ENCODE measurements at places on chromosomes 7 and 10.

DNA sequence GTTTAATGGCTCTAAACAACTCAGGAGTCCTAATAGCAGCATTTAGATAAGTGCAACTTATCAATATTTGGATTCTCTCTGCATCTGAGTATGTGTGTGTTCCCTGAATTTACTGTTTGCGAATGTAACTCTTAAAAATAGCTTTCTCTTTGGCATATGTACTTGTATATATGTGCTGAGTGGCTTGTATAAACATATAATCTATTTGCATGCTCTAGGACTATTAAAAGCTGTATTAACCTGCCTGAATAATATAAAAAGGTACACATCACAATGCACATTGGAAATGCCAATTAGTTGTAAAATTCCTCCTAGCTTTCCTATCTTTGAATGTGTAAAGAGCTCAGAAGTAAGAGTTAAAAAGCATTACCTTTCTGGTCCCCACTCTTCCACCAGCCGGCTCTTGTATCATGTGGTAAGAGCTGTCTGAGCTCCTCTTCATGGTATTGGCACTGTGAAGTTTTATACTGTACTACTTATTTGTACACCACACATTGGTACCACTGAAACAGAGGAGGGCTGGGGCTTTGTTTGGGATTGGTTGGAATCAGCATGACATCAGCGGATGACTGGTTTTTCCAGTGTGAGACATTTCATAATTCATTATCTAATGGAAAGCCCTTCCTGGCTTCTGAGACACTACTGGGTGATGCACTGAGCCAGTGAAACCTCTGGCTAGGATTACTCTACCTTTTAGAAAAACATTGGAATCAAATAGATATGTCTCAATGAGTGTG, at the start of gene INHBA:
Gene INHBA, minus strand, starts transcription at position 456 of the 737 bp plus-strand sequence. CDS start 2,716 bp downstream, outside the sequence.
- DNase-seq = peak; percentile 50

DNA sequence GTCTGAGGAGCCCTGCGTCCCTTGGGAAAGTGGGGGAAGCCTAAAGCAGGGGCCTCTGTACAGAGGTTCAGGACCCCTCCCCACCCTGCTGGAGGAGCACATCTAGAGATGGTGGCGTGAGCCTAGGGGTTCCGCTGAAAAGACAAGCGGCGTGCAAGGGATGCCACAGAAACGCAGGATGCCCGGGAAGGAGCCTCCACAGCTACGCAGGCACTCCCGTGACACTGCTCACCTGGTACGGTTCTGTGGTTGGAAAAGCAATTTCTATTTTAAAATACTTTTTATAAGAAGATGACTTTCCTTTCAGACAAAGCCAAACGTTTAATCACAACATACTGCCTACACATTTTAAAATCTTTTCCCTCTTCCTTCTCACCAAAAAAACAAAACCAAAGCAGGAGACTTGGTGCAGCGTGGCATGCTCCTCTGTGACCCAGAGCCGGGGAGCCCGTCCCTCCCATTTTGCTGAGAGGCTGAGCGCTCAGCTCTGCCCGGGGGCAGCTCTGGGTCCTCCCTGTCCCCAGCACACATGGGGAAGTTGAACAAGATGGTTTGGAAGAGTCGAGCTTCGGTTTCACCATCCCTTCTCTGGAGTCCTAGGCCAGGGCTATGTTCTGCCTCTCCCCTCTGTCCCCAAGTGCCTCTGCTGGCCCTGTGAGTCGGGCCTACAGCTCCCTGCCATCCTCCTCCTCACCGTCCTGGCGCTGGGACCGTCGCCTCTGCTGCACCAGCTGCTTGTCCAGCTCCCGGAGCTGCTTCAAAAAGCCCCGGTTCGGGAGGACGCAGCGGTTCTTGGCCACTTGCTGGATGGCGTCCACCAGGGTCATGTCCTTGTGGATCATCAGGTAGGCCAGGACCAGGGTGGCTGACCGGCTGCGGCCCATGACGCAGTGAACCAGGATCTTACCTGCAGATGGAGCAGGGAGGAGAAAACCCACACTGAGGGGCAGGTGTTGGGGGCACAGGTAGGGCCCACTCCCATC, 74.0 kb upstream of the SAMD8 start:
- no peak for DNase-seq

- DNase-seq = no peak
These were observed 1.9 kb upstream of the CCL24 start for GRCh38 chr7:75815418-75816064.

DNA sequence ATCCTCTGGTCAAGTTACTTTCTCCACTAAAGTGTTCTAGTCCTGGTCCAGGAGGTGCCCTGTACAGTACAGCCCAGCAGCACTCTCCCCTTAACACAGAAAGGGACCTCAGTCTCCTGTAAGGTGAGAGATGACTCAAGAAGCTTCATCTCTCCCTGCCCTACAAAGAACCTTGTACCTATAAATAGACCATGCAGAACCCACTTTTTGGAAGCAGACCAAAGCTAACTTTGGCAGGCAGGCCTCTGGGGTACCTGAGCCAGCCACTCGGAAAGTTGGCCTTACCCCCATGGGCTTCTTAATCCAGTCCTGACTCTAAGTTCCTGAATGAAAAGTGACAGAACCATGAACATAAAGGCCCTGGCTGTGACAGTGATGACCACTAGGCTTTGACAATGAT, 454.8 kb downstream of the KCNMA1 start:
- DNase-seq = no peak

DNA sequence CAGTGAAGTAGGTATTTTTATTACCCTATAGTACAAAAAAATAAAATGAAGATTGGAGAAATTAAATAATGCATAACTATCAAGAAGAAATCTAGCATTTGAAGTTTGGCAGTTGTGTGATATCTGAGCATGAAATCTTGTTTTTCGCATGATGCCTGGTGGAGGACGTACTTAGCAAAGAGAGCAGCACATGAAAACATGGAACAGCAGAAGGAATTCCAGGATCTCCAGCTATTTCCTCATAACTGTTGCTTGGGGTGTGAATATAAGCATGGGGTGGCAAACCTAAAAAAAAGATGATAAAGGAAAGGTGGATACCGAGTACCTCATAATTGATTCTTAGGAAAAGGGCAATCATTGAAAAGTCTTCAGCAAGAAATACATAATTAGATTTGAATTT, 174.3 kb upstream of the FAM3C start:
- no peak for DNase-seq

DNA sequence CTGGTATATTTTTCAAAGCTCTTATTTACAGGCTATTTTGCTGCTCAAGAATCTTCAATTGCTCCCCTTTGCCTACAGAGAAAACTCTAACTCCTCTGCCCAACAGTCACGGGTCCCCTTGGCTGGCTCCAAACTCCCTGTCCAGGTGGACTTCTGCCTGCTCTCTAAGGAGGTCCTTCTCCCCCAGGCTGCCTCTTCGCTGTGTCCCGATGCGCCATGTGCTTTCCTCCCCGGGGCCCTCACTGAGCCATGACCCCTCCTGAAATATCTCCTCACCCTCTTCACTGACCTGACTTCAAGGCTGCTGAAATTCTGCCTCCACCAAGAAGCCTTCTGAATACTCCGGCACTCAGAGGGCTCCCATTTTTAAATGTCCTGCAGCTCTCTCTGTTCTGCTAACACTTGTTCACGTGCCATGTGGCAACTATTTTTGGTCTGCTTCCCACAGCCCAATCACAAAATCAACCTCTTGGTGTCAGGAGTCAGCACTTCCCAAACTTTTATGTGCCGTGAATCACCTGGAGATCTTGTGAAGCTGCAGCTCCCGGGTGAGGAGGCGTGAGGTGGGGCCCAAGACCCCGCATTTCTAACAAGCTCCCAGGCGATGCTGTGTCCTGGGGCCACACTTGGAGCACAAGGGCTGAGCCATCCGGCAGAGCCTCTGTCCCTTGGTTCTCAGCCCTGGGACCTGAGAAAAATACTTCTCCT, 85.7 kb upstream of the COL13A1 start:
- no peak for DNase-seq

- no peak for DNase-seq
These were observed 224.5 kb downstream of the SEMA3A start for GRCh38 chr7:83970081-83970480.

GRCh38 chr7:29574659-29575058, 11.0 kb downstream of the PRR15 start:
- DNase-seq = no peak

GRCh38 chr10:350981-351501, 215.8 kb downstream of the ZMYND11 start:
- no peak for DNase-seq

DNA sequence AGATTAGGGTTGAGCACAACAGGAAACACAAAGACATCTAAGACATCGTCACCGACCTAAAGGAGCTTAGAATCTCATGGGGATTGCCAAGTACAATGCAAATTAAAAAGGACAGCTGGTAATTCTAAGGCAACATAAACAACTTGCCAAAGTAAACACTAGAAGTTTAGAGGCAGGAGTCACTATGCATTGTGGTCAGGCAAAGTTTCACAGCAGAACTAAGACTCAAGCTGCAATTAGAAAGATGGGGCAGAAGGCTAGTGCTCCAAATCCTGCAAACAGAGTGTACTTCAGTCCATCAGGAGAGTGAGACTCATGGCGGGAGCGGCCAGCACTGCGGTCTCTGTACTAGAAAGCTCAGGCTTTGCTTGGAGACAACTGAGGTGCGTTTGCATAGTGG, 52.7 kb downstream of the HIPK2 start:
- peak; percentile 41 for DNase-seq

- DNase-seq = peak; percentile 52
These were observed 259.3 kb downstream of the SNX13 start for GRCh38 chr7:17680943-17681351.

DNA sequence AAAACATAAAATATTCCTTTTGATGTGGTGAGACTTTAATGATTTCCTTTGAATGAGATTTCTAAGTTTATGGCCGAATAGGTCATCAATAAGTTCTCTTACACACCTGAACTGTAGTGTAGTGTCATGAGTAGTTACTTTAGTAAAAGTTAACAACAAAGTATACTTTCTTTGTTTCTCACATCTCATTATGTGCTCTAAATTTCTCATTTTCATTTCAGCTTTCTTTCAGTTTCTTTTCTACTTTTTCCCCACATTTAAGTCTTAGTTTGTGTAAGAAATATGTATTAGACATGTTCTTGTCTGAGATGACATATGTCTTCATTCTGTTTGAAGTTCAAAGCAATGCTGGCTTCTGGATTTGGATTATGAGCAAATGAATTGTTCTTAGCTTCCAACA, 348.1 kb downstream of the ANKRD7 start:
- no peak for DNase-seq

DNA sequence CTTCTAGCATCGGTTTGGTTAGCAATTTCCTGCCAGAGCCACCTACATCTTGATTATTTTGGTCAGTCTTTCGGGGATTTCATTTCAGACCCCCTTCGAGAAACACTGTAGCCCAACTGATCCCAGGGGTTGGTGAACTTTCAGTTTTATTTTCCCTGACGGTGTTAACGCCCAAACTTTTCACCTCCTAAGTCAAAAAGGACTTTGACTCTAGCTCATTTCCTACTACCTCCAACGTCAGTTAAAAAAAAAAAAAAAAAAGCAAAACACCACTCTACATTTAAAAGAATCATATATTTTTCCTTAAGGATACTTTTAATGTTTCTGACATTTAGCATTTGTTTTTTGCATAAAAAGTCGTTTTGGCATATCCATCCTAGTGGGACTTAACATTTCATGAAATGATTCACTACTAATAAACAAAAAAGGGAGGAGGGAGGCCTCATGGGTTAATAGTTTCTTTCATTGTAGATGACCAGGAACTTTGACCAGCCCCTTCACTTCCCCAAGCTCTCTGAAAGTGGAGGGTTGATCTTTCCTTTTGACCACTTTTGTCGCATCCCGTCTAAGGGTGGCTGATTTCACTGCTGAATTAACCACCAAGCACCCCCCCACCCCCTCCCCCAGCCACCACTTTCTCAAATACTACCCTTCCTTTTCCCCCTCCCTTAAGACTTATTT, 764 bp upstream of the TCF7L2 start:
- DNase-seq = peak; percentile 47

DNA sequence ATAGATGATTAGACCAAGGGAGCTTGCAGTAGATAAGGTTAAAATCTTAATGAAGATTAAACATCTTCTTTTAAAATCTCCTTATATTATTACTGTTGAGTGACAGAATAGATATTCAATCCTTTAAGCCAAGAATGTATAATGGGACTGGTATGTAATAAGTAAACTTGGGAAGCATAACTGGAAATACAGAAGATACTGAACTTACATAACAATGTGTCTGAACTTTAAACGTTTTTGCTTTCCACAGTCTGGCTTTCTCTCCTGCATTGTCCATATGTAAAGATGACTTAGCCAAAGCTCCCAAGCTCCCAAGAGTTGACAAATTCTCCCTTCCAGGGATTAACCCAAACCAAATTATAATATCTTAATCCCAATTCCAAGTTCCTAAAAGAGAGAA, 129.8 kb downstream of the KCND2 start:
- DNase-seq = no peak

- no peak for DNase-seq
These were observed 34.6 kb downstream of the TLX1 start for GRCh38 chr10:101165736-101166135.

DNA sequence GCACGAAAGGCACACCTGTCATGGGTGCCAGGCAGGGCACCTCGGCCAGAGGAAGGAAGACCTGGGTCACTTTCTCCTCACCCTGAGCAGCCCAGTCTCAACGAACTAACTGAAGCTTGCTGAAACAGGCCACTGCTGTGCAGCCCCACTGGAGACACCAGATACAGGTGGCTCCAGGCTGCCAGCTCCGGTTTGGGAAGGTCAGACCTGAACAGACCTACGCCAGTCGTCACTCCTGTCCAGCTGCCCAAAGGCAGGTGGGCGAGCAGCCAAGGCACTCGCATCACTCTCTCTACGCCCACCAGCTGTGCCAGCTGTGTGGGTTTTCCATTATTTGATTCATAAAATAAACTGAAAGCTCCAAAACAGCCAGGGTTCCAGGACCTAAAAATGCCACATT, 256.1 kb downstream of the ZMYND11 start:
- no peak for DNase-seq

DNA sequence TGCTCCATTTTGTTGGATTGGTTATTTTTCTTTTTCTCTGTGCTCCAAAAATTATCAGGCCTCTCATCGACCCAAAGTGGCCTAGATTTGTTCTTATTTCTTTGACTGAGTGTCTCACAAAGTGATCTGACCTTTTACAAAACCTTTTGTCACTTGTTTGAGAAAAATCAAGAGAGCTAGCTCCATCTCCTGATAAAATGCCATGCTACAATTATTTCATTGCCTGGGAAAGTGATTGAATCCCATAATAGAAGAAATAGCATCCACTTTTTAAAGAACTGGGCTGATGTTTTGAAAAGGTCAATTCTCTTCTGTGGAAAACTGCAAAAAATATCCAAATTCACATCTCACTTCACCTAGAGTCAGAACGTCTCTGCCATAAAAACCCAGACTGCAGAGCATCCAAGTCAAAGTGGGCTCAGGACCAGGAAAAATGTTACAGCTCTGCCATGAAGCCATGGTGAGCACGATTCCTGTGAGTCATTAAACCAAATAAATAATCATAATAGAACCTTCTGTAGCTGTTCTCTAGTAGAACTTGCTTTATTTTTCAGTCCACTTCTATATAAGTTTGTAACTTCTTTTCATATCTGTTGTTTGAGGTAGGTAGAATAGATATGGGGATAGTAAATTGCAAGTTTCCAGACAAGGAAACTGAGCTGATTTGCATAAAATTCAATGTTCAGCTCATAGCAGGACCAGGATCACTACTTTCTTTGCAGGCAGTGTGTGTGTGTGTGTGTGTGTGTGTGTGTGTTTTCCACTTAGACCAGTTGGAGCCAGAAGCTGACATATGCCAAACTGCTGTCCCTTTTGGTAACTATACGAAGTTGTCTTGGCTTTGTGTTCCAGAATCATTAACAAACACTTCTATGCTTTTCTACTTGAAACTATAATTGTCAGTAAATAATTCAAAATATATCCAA, 632.5 kb upstream of the ANKRD30A start:
- peak; percentile 54 for DNase-seq

- peak; percentile 28 for DNase-seq
These were observed 285.8 kb upstream of the CACNA2D1 start for GRCh38 chr7:82729172-82730030.

- no peak for DNase-seq
These were observed 188.2 kb downstream of the KIF20B start for GRCh38 chr10:89889606-89890005.

All from A172 (cell line).